ENCODE measurements at places on chromosomes 13 and 19. TPM values are rescaled to one million over a fixed set of nuclear protein-coding genes. Genes with fewer than 3 reads are reported as not detected.

The ELSPBP1 gene
- total RNA-seq: not detected

The RAB3A gene
- total RNA-seq: 6.0 TPM

The A1BG gene
- 7.4 TPM for total RNA-seq

The KIR2DL4 gene
- total RNA-seq: not detected

The SELENOW gene
- total RNA-seq: 149 TPM

The ZIC2 gene
- total RNA-seq: not detected

The CGB3 gene
- total RNA-seq: not detected
